Stimulated activated CD8-positive, alpha-beta memory T cell treated with anti-CD3 and anti-CD28 coated beads, Interleukin-15, amount 100 ng/mL, for 24 hours (primary cell): ENCODE measurements at places on chromosomes 5 and 9.

DNA sequence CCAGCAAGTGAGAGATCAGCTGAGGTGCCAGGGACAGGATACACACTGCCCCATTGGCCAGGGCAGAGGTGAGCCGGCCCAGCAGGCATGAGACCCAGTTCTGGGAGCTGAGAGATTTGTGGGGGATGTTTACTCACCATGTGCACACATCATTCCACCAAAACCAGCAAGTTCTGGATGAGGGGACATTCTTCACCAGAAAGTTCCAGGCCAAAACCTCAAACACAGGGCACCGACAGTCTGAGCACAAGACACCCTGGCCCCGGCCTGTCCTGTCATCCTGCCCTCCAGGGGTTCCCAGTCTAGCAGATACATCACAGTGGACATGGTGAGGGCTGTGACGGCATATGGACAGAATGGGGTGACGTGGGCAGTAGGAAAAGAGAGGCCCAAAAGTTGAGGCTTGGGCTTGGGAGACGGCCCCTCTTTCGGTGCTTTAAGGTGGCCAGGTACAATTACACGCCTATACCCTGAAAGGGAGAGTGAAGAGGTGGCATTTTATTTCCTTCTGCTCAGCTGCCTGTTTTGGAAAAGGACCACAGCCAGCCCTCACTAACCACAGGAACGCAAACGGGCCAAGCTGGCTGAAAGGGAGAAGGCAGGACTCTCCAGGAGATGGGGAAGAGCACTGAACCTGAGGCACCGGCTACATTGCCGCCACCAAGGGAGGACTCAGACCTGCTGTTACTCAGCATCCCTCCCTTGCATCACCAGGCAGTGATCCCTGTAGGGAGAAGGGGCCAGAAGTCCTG, 64.0 kb downstream of the SHB start:
- no peak for DNase-seq

DNA sequence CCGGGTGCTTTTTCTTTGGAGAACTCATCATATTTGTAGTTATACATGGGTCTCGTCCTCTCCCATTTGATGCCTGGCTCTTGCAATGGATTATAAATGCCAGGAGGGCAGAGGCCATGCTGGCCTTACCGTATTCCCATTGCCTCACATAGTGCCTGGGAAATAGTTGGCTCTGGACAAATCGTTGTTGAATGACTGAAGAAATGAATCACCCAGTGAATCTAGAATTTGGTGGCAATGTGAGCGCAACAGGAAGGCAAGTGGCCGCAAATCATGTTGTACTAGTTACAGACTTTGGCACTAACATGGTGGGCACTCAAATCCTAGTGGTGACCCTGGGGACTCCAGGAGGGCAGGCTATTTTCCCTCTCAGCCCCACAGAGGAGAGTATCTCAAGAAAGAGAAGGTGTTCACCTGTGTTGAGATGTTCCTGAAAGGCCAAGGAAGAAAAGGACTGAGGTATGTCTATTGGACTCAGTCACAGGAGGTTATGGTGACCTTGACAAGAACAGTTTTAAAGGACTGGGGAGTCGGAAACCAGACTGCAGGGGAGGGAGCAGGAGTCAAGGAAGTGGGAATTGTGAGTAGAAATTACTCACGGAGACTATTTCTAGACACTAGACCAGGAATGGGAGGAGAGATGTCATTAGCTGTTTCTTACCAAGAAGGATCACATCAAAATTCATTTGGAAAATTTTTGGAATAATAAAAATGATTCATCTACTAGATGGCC, 61.7 kb upstream of the COL15A1 start:
- no peak for DNase-seq

GRCh38 chr5:124728968-124729332, 17.5 kb downstream of the ZNF608 start:
- DNase-seq: no peak

- no peak for DNase-seq
Measured at GRCh38 chr9:19372567-19372966, 7.5 kb downstream of the RPS6 start.

GRCh38 chr5:36950586-36951457, 74.3 kb downstream of the NIPBL start:
- DNase-seq: no peak
